ENCODE measurements at places on chromosomes 1 and 21.

GRCh38 chr1:116722016-116722838 is 32.0 kb upstream of the CD2 start:
- no peak for DNase-seq

- DNase-seq = no peak
These were observed 14.0 kb upstream of the HLCS start for GRCh38 chr21:36980280-36981048.

DNA sequence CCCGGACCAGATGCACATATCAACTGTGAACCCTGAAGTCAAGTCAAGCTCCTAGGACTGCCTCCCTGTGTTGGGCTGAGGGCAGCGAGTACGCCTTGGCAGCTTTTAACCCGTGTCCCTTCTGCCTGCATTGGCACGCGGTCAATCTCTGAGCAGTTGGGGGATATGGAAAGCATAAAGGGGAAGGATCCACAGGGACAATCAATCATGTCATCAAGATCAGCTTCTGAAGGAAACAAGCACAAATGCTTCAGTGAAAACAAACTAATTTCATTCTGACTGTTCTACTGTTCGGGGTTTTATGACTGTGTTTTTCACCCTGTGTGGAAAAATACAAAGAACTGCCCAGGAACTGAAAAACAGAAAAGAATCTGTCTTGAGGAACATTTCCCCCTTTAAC is 106.2 kb downstream of the RUNX1 start:
- DNase-seq = no peak

GRCh38 chr1:61344696-61345095 is 262.3 kb downstream of the NFIA start:
- DNase-seq = no peak

GRCh38 chr21:26379561-26379960 is 193.5 kb downstream of the CYYR1 start:
- DNase-seq = no peak

DNA sequence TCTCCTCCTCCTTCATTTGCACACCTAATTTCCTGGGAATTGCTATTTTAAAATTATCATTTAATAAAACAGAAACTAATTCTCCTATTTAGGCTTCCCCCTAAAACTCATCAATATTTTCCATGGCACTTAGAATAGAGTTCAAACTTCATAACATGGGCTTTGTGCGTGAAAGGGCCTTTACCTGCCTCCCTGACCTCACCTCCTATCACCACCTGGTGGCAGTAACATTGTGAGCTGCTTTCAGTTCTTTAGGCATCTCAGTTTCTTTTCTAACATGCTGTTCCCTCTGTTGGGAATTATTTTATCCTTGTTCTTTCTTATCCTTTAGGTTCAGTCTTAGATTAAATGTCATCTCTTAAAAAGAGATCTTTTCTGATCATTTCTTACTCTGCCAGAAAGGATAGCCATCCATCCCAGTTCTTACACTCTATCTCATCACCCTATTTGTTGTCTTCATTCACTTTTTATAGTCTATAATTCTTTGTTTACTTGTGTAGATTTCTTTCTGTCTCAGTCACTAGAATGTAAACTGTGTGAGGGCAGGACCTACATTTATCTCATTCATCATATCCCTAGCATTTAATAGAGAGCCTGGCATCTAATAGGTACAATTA is 133.8 kb upstream of the KIAA1614 start:
- DNase-seq = no peak

GRCh38 chr1:2279210-2279639 is 51.1 kb downstream of the SKI start:
- no peak for DNase-seq

DNA sequence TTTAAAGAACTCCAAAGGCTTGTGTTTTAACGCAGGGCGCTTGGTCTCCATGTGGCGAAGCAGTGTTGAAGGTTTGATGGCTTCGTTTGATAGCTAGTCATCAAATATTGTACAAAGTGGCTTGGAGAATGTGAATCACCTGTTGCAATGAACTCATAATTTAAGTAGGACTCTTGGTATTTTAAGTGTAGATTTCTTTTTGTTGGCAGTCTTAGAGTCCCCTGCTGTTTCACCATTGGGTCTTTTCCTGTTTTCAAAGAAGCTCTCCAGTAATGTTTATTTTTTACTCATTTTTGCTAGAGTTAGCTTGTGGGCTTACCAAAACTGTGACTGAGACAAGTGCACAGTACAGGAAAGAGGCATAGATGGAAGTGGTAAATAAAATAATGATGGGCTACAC is 26.2 kb downstream of the RASAL2 start:
- DNase-seq = no peak

All from CD4-positive, alpha-beta T cell treated with Interferon alpha-2 for 1 hour (primary cell).